Activated CD8-positive, alpha-beta memory T cell treated with anti-CD3 and anti-CD28 coated beads for 1 hour (primary cell): ENCODE measurements at places on chromosomes 2 and 18.

DNA sequence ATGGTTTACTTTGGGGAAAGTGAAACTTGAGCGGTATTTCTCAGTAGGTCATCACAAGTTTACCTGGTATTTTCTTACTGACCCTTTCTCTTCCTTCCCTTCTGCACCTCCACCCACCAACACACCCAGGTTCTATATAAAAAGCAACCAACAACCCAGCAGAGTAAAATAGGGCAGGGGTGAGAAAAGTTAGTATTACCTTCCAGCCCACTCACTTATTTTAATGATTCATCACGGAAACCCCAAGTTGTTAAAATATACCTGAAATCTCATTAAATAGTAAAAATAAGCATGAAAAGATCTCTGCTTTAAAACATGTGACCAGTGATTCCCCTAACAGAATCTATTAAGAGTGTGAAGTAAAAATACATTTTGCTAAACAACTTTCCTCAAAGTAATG is 306.1 kb downstream of the ZEB2 start:
- DNase-seq: no peak

- no peak for DNase-seq
These were observed 99.9 kb downstream of the SS18 start for GRCh38 chr18:25990473-25990872.

DNA sequence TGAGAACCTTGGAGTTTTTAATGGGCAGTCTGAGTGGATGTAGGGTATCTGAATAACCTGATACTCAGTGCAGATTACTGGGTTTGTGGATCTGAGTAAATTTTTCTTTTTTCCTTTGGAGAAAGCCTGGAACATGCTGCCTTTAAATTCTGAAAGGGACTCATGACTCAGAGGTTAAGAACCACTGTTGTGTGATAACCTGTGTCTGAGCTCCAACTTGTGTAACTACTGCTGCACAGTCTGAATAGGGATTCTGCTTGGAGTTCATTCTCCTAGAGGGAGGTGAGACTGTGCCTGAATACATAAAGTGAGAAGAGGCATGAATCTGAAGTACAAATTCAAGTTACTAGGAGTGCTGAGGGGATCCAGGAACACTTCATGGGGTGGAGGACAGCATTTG is 36.2 kb downstream of the KDM3A start:
- no peak for DNase-seq

GRCh38 chr2:8494589-8494988 is 187.3 kb upstream of the ID2 start:
- no peak for DNase-seq

GRCh38 chr2:178256382-178257042 is 62.2 kb downstream of the OSBPL6 start:
- DNase-seq: no peak

- DNase-seq: no peak
These were observed 2.7 kb upstream of the ERFE start for GRCh38 chr2:238155761-238156694.

DNA sequence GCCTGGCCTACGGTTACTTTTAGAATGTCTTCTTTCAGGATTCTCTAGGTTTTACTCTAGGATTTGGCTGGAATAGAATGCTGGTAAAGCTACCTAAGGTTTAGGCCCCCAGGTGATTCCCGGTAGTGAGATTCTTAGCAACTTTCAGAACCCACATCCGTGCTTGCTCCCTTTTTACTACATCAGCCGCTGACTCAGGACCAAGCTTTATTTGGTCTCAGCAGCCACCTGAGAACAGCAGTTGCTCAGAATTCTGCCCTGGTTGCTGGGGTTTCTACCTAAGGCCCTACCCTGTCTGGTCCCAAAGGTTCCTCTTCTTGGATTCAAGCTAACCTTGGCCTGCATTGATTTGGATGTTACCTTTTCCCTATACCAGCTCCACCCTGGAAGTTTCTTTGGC is 36.1 kb upstream of the NDUFV2 start:
- no peak for DNase-seq

DNA sequence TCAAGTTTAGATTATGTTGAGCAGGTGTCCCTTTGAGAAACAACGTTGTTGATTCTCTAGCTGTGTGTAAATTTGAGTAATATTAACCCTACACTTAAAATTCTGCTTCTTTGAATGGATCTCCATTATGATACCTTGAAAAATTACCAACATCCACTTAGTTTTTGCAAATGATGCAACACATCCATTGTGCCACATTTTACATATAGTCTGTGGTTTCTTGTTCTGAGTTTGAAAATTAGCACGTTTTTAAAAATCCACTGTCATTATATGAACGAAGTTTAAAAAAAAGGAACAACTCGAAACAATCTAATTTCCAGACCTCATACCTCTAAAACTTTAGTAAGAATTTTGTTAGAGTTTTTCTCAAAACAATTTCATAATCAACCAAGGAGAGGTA is 37.7 kb downstream of the PIK3C3 start:
- DNase-seq: no peak

GRCh38 chr2:12177455-12178288 is 431.2 kb downstream of the LPIN1 start:
- DNase-seq: no peak

- DNase-seq: no peak
These were observed 339.0 kb upstream of the LRRTM1 start for GRCh38 chr2:80643598-80643997.

- DNase-seq: no peak
These were observed 214.5 kb downstream of the TMEM182 start for GRCh38 chr2:102975996-102976975.

GRCh38 chr2:12430407-12431133 is 286.2 kb upstream of the TRIB2 start:
- DNase-seq: no peak

DNA sequence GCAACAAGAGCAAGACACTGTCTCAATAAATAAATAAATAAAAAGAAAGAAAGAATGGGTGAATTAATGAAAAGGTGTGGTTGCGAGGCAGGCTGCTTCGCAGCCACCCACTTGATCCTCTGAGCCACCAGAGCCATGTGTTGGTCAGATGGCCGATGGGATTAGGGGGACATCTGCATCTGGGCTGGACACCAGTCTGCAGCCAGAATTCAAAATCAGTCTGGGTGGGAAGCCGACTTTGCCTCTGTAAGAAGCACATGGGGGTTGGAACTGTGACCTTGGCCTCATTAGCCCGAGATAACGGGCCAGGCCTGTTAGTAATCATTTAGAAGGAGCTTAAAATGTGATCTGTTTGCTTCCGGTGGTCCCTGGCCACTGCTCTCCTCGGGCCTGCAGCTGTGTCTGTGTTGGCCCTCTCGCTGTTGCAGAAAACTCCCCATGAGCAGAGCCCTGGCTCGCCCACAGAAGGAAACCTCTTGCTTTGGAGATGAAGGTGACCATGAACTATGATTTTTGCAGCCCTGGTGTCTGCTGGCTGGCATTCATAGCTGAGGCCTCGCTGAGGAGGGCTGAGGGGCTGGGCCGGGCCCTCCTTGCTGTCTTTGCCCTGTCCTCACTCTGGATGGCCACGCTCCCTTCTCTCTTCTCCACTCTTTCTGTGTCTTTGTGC is 94.4 kb downstream of the DYSF start:
- DNase-seq: no peak

DNA sequence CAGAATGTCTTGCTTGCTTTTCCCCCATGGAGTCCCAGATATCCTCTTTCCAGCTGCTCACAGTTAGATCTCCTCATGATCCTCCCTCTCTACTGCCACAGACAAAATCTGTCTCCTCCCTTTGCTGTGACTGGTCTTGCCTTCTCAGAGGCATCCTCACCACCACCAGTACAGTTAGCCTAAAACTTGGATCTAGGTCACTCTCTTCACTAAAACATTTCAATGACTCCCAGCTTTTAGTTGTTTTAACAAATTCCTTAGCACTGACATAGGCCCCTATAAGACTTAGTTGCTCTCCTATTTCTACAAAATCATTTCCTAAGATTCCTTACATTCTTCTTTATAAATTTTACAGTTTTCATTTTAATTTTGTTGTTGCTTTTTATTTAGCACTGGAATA is 734.2 kb upstream of the CHAC2 start:
- DNase-seq: no peak

DNA sequence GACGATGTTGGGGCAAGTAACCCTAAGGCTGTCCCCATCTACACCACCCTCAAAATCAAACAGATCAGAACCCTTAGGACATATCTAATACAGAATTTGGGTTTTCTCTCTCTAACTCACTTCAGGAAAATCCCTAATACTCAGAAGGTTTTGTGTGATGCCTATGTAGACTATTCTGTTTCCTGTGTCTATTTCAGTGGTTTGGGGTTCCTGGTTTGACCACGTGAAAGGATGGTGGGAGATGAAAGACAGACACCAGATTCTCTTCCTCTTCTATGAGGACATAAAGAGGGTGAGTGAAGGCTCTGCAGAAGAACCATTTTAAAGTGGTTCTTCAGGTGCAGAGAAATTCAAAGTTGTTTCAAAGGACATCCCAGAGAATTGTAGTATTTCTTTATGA is 16.3 kb downstream of the SULT1C2 start:
- no peak for DNase-seq

- DNase-seq: no peak
These were observed 98.3 kb downstream of the EPB41L5 start for GRCh38 chr2:120111193-120111592.

DNA sequence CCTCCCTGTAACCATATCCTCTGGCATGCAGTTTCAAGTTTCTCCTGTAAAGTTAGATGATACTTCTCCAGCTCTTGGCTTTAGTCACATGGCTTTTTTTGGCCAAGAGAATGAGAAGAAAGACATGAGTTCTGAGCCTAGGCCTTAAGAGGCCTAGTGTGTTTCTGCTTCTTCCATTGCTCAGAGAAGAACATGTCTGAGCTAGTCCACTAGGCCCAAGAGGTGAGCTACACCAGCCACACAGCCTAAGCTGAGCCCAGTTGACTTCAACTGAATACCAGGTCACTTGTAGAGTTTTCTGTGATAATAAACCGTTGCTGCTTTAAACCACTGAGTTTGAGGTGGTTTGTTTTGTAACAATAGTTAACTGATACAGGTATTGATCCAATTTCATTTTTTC is 19.9 kb upstream of the EFEMP1 start:
- no peak for DNase-seq

- no peak for DNase-seq
These were observed 42.6 kb downstream of the PNO1 start for GRCh38 chr2:68200157-68200787.

- no peak for DNase-seq
These were observed 41.8 kb downstream of the UBXN4 start for GRCh38 chr2:135783439-135783838.

DNA sequence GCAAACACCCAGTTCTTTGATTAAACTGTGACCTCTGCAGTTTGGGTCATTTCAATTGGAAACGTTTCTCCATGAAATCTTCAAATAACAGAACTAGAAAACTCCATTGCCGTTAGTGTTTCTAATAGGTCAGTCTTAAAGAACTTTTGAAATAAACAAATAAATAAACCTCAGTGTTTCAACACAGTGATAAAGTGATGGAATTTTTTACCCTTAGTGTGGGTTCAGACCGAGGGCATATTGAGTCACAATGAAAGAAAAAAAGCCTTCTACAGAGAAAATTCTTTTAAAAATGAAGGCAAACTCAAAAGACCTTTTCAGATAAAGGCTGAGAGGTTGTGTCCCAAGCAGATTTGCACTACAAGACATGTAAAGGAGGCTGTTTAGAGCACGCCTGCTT is 149.6 kb downstream of the NCKAP5 start:
- DNase-seq: no peak

- no peak for DNase-seq
These were observed 206.0 kb downstream of the FHOD3 start for GRCh38 chr18:36503477-36503876.
